ENCODE measurements at places on chromosomes 4 and X.

DNA sequence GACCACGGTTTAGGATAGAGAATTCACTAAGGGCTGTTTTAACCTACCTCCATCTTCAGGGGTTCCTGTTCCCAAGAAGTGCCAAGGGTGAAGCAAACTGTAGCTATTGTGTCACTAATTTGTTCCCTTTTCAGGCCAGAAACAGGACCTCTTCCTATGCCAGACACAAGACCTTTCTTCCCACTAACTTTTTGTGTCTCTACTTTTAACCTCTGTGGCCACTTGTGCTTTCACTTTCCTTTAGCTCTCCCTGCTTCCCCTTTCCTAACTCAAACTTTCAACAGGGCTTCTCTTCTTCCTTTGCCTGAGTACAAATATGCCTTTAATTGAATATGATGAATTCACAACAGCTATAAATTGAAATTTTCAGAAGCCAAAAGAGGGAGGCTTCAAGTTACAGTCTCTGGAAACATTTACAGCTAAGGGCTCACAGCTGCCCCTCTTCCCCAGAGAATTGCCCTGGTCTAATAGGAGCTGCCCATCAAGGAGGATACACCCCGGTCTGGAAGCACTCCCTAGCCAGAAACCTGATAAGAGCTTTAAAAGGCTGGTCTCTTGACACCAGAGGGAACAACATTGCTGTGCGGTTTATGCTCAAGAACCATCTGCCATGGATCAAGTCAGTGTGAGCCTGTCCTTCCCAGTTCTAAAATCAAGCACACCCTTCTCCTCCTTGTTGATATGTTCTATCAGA lies 61.7 kb upstream of the PLS3 start:
- DNase-seq, result no peak

- DNase-seq, result no peak
Observed at GRCh38 chr4:26753617-26754016, 107.0 kb upstream of the STIM2 start.

- DNase-seq, result peak; percentile 42
Observed at GRCh38 chr4:2793586-2794485, 951 bp downstream of the SH3BP2 start.

GRCh38 chr4:76702440-76703122 lies 195.4 kb downstream of the SOWAHB start:
- DNase-seq, result no peak

GRCh38 chr4:181939199-181939945 lies 303.8 kb upstream of the TENM3 start:
- DNase-seq, result no peak

DNA sequence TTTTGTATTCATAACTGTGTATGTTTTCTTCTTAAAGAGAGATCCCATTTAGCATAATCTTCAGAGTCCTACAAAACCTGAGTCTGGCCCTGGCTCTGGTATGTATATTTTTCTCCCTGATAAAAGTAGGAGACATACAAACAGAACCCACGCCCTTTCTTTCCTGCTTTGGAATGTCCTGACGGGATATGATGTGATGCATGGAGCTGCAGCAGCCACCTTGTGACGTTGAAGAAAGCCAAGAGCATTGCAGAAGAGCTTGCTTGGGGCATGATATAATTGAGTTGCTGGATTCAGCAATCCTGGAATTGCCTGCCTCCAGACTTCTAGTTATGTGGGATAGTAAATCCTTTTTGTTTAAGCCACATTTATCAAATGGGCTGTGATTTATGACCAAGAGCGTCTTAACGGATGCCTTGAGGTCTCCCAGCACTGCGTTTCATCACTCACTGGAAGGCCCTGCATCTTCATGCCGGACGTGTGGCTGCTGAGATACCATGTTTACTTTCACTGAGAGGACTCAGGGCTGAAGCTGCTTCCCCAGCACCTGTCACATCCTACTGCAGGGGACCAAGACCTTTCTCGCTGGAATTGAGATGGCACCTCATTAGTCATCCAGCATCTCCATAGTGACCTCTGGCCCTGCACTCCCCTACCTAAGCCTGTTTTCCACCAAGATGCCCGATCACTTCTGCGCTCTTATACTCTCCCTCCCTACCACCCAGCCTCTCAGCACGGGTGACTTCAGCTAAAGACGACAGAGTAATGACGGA lies 107.0 kb downstream of the ENPP6 start:
- DNase-seq, result no peak

DNA sequence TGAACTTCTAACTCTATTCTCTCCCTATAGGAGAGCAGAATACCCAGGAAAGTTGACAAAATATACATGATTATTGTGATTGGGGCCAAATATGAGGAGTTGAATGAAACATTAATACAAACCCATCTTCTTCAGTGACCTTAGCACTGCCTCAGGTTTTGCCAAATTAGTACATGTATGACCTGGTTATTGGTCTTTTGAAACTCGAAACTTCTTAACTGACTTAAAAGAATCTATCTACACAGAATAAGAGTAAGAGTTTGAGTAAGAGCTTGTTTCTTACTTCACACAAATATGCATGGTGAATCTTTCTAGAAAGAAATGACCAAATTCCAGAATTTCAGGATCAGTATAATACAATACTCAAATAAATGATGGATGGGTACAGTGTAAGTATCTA lies 213.0 kb upstream of the GK2 start:
- no peak for DNase-seq

DNA sequence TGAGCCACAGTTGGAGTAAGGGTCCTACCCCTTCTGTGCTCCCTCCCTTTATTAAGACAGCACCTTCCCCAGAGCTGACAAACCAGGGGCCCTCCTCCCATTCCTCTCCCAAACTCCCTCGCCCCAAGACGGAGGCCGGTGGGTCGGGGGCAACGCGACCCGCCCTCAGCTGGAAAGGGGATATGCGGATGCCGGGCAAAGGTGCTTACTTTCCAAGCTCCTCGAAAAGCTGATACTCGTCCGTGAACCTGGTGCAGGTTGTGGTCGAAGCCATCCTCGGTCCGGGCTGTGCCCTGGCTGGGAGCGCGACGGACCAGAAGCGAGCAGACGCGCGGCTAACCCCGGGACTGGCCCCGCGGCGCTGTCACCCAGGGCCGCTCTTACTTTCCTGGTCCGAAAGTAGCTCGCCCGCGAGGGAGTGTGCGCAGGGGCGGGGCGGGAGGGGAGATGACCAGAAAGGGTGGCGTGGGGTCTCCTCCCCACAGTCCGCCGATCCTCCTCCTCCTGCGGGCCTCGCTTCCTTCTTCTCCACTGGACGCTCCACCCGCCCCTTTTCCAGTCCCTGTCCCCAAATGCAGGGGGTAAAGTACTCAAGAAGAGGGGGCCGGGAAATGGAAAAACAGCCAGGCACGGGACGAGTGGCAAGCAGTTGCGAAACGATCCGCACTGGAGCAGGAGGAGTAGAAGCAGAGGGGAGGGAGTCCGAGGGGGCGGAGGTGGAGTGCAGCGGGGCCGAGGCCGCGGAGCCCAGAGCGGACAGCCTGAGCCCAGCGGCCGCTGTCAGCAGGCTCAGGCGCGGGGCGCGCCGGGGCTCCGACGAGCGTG lies 531 bp downstream of the CAMK2D start:
- peak; percentile 34 for DNase-seq

GRCh38 chr4:141783770-141784169 lies 147.4 kb downstream of the IL15 start:
- DNase-seq, result no peak

GRCh38 chr4:173051716-173052115 lies 116.9 kb upstream of the GALNT7 start:
- no peak for DNase-seq

DNA sequence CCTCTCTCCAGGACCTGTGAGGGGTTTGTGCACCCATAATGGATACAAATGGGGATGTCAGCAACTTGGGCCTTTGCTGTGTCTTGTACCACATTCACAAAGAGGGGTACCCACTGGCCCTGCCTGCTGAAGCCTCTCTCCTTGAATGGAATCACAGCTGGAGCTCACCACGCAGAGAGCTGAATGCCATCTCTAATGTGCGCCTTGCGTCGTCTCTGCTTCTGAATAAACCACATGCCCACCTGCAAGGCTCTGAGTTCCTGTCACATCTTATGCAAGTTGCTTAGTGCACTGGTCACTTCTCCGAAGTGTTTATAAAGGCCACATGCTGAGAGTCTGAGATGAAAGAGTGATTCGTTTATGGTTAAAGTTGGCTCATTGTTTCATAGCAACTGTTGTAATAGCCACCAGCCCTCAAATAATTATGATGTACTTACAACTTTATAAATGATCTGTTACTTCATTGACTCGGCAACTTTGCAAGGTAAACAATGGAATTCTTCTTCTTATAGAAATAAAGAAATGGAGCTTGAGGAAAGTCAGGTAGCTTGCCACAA lies 6.2 kb upstream of the PUDP start:
- DNase-seq, result no peak

GRCh38 chrX:20032201-20032600 lies 41.3 kb upstream of the BCLAF3 start:
- no peak for DNase-seq

DNA sequence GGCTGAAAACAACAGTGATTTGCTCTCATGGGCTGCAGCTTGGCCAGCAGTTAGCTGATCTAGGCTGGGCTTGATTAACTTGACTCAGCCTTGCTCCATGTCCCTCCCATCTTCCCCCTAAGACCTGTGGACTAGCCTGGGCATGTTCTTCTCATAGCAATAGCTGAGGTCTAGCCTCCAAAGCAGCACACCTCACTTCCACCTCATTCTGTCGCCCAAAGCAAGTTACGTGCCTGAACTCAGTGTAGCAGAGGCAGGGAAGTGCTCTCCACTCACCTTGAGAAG lies 62.2 kb downstream of the EVC start:
- no peak for DNase-seq

GRCh38 chrX:108353452-108353851 lies 84.8 kb downstream of the COL4A6 start:
- DNase-seq, result no peak

Measured in T-helper 2 cell treated with Interferon-gamma antibody and Interleukin-4, amounts not matched to agents 5 μg/mL and 100 μg/mL, for 36 hours (primary cell).